ENCODE measurements at places on chromosomes 12 and 14. TPM values are rescaled to one million over a fixed set of nuclear protein-coding genes. Genes with fewer than 3 reads are reported as not detected.

Gene MYBPC1
- not detected for total RNA-seq

- DNase-seq = no peak
Observed at GRCh38 chr14:84825481-84826251, 704.3 kb upstream of the FLRT2 start.

DNA sequence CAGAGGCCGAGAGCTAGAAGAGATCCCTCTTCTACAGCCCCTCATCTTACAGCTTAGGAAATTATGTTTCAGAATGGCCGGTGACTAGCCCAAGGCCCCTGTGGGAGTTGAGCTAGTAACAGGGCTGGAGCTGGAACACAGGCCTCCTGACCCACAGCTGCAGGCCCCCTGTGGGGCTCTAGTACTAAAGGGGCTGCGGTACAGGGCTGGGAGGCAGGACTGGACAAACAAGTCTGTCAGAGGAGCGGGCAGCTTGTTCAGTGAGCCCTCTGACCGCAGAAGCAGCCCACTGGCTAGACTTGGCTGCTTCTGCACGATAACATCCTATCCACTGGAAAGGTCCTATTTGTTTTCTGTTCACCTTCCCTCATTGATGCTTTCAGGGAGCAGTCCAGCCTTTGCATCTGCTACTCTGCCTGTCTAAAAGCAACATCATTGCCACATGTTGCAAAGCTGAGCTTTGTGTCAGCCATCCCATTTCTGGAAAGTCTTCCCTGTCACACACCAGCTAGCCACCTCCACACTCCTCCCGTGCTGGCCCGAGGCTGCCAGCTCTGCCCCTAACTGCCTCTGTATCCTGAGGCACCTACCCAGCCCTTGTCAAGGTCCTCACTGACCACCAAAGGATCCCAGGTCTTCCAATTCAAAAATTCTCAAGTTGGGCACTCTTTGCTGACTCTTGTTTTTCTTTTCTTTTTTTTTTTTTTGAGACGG, 10.2 kb downstream of the PSMC1 start:
- no peak for DNase-seq

DNA sequence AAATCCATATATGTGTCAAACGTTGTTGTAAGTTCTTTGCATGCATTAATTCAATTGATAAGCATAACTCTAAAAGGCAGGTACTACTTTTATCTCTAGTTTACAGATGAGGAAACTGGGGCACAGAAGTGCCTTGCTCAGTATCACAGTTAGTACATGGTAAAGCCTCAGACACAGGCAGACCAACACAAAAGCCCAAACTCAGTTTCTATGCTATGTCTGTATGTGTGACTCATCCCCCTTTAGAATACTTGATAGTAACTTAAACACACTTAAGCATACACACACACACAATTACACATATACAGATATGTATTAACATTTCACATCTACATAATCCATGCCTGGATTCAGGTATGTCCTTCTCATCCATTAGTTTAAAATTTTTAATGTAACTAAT, 88.0 kb downstream of the EPS8 start:
- no peak for DNase-seq

DNA sequence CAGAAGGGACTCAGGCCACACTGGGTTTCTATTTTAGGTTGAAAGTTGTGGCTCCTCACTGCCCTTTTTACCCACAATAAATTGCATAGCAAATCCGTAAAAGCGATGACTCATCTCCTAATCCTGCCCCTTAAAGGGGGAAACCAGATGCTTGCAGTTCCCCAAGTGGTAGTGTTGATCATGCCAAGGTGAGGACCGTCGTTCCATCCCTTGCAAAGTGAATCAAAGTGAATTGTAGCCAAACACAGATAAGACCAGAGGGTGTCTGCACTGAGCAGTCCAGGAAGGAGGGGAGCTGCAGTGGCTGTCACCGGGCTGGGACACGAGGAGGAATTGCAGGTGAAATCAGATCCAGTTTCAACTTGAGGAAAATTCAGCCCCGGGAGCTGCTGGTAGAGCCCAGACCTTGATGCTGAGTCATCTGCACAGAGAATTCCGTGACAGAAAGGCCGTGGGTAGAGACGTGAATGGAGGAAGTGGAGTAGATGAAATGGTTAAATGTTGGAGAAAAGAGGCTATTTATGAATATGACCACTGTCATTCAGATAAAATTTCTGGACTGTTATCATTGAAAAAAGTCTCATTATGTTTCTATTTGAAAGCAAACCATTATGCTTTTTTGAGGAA, 44.2 kb upstream of the MMP17 start:
- DNase-seq = no peak

Gene CAPZA3
- total RNA-seq = not detected

Gene TRIM9
- 0.30 TPM for total RNA-seq

DNA sequence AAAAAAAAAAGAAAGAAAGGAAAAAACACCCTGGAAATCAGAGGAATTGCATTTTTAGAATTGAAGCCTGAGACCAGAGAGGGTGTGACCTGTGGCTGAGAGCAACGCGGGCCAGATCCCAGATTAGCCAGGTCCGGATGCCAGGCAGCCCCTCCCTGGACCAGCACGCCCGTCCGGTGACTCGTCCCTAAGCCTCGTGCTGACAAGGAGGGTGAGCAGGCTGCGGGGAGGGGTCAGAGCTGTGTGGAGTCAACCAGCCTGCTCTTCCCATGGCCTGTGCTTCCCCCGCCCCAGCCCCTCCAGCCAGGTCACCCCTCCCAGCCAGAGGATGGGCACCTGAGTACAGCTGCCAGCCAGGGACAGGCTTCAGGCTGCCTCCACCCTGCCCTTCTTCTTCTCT, 4.2 kb upstream of the KLC1 start:
- no peak for DNase-seq

Gene DLK1
- total RNA-seq = not detected

DNA sequence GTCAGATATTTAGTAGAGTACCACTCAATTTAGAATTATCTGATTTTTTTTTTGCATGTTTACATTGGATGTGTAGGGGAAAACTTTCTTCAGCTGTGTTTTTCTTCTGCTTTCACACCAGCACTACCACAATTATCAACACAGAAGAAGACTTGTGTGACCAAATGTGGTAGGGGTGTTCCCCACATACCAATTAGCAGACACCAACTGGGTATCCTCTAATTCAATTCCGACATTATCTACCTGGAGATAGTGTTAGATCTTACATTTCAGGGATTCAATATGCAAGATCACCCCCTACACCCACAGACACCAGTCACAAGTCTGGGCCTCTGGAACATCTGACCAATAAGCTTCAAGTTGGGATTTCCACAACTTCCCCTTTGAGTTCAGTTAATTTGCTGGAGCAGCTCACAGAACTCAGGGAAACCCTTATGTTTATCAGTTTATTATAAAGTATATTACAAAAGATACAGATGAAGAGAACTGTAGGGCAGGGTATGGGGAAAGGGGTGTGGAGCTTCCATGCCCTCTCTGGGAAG, 4.1 kb upstream of the KLRG1 start:
- no peak for DNase-seq

Gene CTDSP2
- 143 TPM for total RNA-seq

DNA sequence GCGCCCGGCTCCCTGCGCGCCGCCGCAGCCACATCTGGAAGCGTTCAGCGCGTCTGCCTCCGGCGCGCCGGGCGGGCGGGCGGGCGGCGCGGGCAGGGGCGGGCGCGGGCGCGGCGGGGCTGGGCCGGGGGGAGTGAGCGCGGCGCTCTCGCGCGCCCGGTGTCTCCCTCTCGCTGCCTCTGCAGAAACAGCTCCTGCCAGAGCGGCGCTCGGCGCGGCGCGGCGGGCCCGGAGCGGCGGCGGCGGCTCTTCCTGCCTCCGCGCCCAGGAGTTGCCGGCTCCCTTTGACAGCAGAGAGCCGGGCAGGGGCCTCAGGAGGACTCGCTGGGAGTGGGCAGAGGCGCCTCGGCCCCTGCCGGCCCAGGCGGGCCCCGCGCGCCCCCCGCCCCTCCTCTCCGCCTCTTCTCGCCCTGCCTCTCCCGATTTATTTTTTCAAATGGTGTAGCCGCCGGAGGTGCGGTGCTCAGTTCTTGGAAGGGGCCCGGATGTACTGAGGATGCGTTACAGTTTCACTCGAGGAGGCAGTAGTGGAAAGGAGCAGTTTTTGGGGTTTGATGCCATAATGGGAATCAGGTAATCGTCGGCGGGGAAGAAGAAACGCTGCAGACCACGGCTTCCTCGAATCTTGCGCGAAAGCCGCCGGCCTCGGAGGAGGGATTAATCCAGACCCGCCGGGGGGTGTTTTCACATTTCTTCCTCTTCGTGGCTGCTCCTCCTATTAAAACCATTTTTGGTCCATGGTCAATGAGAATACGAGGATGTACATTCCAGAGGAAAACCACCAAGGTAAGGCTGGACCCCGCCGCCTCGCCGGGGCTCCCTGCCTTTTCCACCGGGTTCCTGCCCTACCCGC, at the start of gene CACNA1C:
CACNA1C (plus strand) TSS at position 162 of the 853 bp plus-strand sequence; CDS start at position 738, 576 bp downstream.
- DNase-seq = peak; percentile 20

DNA sequence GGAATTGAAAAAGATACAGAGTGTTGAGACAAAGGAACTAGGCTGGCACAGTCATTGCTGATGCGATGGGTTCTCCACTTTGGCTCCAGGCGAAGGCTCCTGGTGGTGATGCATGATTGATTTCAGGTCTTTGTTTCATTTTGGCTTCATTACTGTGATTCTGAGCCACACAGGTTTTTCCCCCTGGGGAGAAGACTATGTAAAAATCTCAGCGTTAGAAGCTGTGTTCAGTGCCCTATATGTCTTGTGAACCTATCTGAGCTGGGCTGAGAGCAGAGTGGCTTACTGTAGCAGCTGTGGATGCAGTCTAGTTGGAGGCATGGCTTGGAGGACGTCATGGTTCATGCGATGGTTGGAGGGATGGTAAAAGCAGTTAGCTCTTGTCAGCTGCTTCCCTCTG, 54.0 kb downstream of the GPATCH2L start:
- no peak for DNase-seq

Gene EXOC3L4
- total RNA-seq = not detected

Gene SLCO1B1
- total RNA-seq = 0.12 TPM

Gene GPR132
- total RNA-seq = 51.5 TPM

Gene WASHC3
- total RNA-seq = 37.5 TPM

- DNase-seq = no peak
Observed at GRCh38 chr12:95553197-95553943, 2.1 kb upstream of the USP44 start.

Gene ESRRB
- total RNA-seq = not detected

- peak; percentile 54 for DNase-seq
Observed at GRCh38 chr12:43835656-43836474, at the start of gene TMEM117. TMEM117 (plus strand) TSS chr12:43836081.

Gene CEP170B
- 5.4 TPM for total RNA-seq

Gene POTEM
- total RNA-seq = not detected
